ENCODE measurements at places on chromosomes 12 and 14.

DNA sequence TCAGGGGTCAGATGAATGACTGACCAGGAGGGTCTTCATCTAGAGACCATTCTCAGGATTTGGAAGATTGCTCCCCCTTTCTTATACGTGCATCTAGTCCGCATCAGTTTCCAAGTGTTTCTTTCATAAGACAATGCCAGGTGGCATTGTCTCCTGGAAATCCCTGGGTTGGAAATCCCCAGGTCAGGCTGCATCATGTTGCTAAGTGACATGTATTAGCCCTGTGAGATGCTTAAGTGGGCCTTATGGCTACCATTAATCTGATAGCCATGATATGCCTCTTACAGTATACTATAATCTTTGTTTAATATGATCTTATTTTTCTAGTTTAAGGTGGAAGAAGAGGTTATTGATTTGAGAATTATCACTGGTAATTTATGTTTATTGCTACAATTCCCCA lies 92.8 kb downstream of the DIO3 start:
- DNase-seq: no peak

GRCh38 chr14:39430762-39431415 lies 1.3 kb downstream of the FBXO33 start:
- DNase-seq: no peak

DNA sequence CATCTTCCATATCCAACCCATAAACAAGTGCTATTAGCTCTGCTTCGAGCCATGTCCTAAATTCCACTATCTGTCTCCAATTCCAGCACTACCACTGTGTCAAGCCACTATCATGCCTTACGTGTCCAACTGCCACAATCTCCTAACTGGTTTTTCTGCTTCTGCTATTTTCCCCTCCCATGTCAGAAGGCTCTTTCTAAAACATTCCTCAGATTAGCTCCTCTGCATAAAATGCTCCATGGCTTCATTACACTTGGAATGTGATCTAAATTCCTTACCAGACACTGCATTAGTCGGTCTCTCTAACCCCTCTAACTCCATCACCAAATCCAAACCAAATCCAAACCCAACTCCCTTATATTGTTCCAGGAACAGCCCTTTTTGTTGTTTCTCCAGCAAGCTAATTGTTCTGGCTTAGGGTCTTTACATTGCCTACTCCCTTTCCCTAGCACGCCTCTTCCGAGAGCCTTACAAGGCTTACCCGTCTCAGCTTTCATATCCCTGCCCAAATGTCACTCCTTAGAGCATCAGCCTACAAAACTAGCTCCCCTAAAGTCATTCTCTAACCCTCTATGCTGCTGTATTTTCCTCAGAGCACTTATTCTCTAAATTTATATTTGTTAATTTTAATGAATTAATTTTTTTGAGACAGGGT lies 139.7 kb downstream of the HELB start:
- no peak for DNase-seq

DNA sequence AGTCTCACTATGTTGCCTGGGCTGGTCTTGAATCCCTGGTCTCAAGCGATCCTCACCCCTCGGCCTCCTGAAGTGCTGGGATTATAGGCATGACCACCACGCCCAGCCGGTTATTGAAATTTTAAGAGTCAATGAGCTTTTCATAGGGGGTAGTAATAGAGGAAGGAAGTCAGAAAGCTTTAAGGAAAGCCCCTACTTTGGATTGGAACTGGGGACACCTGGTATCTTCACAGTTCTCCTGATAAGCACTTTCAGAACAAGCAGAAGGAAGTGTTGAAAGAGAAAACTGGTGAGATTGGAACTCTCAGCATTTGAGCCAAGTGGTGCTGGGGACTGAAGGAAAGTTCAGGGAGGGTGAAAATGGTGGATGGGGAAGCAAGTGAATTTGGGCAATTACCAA lies 5.1 kb downstream of the SLC4A8 start:
- DNase-seq: no peak

DNA sequence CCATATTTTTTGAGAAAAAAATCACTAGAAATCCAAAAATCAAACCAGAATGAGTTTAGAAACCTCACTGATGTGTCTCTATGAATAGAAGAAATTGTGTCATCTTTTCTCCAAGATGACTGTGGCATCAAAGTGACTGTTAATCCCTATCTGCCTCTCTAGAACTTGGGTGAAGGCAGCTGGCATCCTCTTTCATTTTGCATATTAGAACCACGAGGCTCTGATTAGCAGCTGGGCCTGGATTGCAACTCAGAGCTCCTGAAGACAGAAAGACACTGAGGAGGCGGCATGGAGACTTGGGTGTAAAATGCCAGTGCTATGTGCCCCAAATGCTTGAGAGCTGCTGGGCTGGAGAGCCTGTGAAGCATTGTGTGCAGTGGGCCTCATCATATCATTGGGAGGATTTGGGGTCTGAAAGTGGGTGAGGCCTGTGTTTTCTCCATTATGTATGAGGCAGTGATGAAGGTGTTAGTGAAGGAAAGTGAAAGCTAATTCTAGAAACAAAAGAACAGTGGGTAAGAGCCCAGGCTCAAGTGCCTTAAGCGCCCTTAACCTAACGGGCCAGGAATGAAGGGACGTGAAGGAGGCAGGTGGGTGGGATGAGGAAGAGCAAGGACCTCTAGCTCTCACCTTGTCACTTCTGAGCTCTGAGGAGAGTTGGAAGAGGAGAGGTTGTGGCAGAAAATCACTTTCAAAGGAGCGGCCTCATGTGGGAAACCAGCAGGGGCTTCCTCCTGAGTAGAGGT lies 26.2 kb downstream of the NKX2-8 start:
- no peak for DNase-seq

DNA sequence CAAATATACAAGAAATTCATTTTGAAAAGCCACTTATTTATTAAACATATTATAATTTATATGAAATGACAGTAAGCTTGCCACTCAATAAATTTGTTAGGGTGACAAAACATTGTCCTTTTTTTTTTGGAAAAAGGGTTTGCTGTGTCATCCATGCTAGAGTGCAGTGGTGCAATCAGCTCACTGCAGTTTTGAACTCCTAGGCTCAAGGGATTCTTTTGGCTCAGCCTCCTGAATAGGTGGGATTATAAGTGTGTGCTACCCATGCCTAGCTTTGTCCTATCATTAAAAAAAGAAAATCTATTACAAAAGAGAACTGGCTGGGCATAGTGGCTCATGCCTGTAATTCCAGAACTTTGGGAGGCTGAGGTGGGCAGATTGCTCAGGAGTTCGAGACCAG lies 66.8 kb downstream of the FGD6 start:
- no peak for DNase-seq

GRCh38 chr14:35897616-35898111 lies 71.5 kb downstream of the BRMS1L start:
- DNase-seq: peak; percentile 87

DNA sequence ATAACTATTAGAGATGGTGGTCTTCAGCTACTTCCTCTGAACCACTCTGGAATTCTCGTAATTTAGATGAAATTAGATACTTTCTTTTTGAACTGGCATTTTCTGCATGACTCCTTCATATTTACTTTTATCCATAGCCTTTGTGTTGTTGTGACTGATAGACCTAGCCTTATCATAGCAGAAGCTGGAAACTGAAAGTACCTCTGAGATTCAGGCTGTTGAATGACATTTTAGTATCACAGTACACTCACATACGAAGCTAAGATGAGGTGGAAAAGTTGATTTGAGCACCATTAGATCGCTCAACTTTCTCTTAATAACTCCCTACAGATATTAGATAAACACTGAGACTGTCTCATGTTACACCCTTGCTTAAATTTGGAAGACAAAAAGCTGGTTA lies 525.1 kb upstream of the FBXO33 start:
- DNase-seq: no peak

GRCh38 chr12:131711551-131712205 lies 788 bp downstream of the SFSWAP start:
- no peak for DNase-seq

DNA sequence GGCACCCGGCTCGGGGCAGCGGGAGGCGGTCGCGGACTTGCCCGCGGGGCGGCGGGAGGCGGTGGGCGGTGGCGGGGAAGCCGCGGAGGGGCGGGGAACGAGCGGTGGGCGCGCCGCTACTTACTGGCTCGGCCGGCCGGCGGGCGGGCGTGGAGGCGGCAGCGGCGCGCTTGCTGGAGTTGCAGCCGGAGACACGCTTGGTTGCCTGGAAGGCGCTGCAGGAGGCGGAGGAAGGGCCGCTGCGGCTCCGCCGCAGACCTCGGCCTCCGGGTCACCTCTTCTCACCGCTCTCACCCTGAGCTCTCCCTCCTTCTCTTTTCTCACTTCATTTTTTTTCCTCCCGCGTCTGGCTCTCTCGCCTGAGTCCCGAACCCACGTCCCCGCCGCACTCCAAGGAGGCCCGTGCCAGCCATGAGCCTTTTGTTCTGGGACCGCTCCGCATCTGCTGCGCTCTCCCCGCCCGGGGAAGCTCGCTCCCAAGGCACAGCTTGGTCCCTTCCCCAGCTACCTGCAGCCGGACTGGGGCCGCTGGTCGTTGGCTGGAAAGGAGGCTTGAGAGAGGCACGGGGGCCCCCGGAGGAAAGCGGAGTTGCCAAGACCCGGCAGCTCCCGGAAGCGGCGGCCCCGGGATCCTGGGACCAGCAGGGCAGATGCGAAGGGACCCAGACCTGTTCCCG lies 592 bp upstream of the KCNK10 start:
- no peak for DNase-seq

Measured in substantia nigra (tissue), 51 donors.